ENCODE measurements at places on chromosomes 4 and X. TPM values are rescaled to one million over a fixed set of nuclear protein-coding genes. Genes with fewer than 3 reads are reported as not detected.

DNA sequence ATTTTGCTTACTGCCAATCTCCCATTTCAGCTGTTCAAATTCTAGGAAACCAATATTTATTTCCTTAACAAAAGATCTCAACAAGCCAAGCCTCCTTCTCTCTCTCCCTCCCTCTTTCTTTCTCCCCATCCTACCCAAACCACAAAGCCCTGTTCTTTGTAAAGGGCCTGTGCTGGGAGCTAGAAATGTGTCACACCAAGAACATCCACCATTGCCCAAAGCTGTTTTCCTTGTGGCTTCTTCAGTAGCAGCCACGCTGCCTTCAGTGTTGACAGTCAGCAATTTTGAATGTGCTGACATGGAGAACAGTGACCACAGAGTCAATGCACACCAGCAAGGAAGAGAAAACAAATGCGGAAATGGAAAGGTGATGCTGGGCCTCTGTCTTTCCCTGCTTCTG, 203.0 kb downstream of the MAML3 start:
- no peaks in the 10 kb centered on the region for H3K27me3 ChIP-seq
- H3K4me3 ChIP-seq: no peak overlapping the region
- H3K27ac ChIP-seq: no peak overlapping the region
- no peaks in the 10 kb centered on the region for H3K4me1 ChIP-seq

The UCP1 gene
- not detected for total RNA-seq

The FGG gene
- total RNA-seq: 1.8 TPM

The CXCL3 gene
- 0.23 TPM for total RNA-seq

The GSX2 gene
- total RNA-seq: not detected

DNA sequence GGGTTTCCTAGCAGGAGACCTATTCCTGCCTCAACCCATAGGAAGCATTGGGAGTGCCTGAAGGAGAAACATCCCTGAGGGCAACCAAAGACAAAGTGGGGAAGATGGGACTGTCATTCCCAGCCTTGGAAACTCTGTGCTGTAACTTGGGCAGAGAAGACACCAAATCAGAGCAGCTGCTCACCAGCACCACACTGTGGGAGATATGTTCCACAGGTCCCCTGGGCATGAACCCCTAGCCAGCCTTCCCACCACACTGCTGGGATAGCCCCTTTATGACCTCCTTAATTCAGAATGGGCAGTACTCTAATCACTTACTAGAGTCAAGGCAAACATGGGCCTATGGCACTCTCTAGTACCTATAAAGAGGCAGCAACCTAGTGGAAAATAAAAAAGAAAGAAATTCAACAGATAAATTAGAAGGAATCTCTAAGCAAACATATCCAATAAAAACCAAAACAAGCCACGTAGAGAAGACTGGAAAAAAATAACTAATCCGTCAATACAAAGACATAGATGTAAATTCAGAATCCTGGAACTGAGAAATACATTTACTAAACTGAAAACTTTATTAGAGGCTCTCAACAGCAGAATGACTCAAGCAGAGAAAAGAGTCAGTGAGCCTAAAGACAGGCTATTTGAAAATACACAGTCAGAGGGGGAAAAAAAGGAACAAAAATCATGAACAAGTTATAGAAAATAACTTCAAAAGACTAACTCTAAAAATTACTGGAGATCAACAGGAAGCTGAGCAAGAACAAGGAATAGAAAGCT, 878.4 kb upstream of the FRG1 start:
- H3K27ac ChIP-seq: no peak overlapping the region
- H3K36me3 ChIP-seq: no peaks in the 10 kb centered on the region
- no peaks in the 10 kb centered on the region for H3K27me3 ChIP-seq
- H3K4me1 ChIP-seq: no peaks in the 10 kb centered on the region
- no peak overlapping the region for H3K4me3 ChIP-seq
- no peak for DNase-seq

The ZNF674 gene
- 7.2 TPM for total RNA-seq

DNA sequence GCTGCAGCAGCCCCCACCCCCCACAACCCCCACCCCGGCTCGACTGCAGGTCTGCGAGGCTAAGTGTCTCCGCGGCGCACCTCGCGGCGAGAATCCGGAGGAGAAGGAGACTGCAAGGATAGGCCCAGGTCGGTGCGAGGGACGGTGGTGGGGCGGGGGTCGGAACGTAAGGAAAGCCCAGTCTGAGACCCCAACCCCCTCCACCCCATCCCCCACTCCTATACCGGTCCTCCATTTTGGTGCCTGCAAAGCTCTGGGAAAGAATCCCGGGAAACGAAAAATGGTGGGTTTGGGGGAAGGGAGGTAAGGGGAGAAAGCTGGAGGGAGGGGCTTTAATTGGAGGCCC, 614 bp downstream of the BEX3 start:
- DNase-seq: no peak
- H3K27me3 ChIP-seq: no peaks in the 10 kb centered on the region
- H3K4me1 ChIP-seq: peaks cover 4% of the 10 kb centered on the region
- H3K27ac ChIP-seq: peak overlapping the region; percentile 48
- no peaks in the 10 kb centered on the region for H3K36me3 ChIP-seq

DNA sequence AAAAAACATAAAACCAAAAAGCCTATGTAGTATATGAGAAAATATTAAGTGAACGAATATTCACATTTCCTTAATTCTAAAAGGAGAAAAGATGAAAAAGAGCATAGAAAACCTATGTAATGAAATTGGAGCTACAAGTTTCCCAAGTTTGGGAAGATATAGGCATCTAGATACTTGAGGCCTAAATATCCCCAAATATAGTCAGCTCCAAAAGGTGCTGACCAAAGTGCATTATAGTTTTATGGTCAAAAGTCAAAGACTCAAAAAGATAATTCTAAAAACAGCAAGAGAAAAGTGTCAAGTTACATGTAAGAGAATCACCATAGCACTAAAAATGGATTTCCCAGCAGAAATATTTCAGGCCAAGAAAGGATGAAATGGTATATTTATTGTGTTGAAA, 673.7 kb upstream of the GRID2 start:
- H3K4me3 ChIP-seq: no peak overlapping the region
- no peak for DNase-seq
- no peaks in the 10 kb centered on the region for H3K27me3 ChIP-seq

GRCh38 chrX:49177873-49178480, 6.3 kb downstream of the PLP2 start:
- H3K4me1 ChIP-seq: peaks cover 33% of the 10 kb centered on the region
- no peaks in the 10 kb centered on the region for H3K27me3 ChIP-seq

Measured in Panc1 (cell line).